ENCODE measurements at places on chromosomes 3 and 15.

GRCh38 chr15:96336596-96337364 is 6.3 kb downstream of the NR2F2 start:
- no peak for DNase-seq

DNA sequence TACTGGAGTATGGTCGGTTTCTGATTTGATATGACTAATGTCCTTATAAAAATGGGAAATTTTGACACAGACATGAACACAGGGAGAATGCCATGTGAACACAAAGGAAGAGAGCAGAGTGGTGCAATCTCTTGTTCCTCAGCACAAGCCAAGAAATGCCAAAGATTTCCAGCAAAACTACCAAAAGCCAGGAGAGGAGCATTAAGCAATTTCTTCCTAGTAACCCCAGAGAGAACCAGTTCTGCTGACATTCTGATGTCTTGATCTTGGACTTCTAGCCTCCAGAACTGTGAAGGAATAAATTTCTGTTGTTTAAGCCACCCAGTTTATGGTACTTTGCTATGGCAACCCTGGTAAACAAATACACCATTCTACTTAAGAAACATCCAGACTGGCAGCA is 227.8 kb upstream of the MRPL3 start:
- DNase-seq, result no peak

- DNase-seq, result no peak
Observed at GRCh38 chr3:160648701-160649100, 28.3 kb upstream of the ARL14 start.

GRCh38 chr3:122021811-122022401 is at the start of gene ILDR1:
ILDR1 (minus strand) TSS chr3:122022247; CDS start chr3:122022077, 170 bp downstream.
- DNase-seq, result no peak

- DNase-seq, result no peak
Observed at GRCh38 chr15:61684749-61685467, 375.3 kb downstream of the VPS13C start.

DNA sequence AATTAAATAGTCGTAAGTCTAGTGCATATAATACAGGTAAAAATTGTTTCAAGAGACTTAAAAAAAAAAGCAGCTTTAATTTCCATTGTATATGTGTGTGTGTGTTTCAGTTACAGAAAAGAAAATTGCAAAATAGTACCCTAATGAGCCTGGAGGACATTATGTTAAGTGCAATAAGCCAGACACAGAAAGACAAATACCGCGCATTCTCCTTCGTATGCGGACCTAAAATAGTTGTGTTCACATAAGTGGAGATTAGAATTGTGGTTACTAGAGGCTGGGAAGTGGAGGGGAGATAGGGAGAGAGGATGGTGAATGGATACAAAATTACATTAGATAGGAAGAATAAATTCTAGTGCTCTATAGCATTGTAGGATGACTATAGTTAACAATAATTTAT is 3.6 kb downstream of the MESD start:
- no peak for DNase-seq

GRCh38 chr3:130576375-130577266 is 59.6 kb downstream of the COL6A6 start:
- no peak for DNase-seq

- peak; percentile 1 for DNase-seq
Observed at GRCh38 chr15:23035964-23036566, 3.3 kb downstream of the TUBGCP5 start.

GRCh38 chr3:133171831-133172230 is 133.6 kb downstream of the TMEM108 start:
- no peak for DNase-seq

DNA sequence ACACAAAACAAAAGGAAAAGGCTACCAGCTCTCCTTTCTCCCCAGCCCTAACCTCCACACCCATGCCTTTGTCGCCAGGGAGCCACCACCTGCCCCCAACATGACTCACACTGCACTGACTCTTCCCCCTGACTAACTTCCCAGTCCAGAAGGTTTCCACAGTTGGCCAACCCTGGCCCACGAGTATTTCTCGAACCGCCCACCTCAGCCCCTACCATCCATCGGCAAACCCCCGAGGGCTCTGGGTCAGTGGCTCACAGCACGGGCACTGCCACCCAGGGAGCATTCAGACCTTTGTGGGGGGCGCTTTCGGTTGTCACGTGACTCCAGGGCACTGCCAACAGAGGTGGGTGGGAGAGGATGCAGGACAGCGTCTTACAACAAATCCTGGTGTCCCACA is 152.3 kb downstream of the LRRC28 start:
- DNase-seq, result no peak

DNA sequence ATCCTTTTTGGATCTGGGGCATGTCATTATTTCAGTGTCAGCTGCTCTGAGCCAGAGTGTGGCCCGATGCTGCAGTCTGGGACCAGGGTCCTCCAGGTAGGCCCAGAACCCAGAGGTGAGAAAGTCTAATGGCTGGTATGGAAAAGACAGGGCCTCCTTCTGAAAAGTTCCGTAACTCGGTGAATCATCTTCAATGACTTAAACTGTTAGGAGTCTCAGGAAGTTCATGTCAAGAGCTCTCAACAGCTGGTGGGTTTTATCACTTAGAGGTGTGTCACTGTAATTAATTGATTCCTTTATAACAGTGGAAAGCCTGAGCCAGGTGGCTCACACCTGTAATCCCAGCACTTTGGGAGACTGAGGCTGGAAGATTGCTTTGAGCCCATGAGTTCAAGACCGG is 28.5 kb upstream of the PDE8A start:
- no peak for DNase-seq

DNA sequence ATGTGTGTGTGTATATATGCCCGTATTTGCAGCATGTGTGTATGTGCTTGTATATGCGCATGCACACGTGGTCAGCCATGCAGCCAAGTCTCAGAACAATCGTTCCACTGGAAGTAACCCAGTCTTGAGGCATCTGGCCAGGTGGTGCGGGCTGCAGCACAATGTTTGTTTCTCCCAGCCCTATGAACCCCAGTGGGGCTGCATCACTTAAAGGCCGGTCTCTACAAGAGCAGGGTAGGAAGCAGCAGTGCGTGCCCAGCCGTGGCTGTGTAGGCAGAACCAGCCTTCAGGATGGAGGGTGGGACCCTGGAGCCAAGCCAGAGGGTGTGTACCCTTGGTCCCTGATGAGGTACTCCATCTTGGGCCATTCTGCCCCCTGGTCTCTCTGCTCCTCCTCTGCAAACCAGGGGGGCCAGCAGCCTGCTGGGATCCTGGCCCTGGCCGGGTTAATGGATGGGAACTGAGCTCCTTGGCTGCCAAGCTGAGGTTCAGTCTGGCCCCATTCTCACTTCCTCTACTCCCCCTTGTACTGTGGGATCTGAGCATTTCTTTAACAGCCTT is 11.8 kb downstream of the KLF13 start:
- no peak for DNase-seq
